CD4-positive, alpha-beta T cell treated with Interleukin-6 for 4 hours (primary cell): ENCODE measurements at places on chromosomes 12 and 14.

GRCh38 chr12:68538726-68539614, 71.7 kb upstream of the RAP1B start:
- peak; percentile 65 for DNase-seq

- no peak for DNase-seq
Observed at GRCh38 chr12:22275843-22276242, 58.7 kb downstream of the ST8SIA1 start.

DNA sequence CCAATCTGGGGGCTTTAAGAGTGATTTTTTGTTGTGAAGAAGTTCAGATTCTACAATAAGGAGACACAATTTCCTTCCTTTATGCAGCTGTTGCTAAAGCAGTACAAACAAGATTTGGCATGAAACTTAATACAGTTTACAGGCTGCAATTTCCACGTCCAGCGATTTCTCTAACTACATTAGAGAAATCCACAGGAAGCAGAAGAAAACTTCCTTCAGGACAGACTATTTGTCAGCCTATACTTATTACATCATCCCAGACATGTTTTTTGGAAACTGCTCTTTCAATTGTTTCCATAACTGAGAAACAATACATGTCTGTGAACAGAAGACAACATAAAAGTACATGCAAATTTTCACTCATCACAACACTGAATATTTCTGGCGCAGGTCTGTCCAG, 204.3 kb downstream of the TTC7B start:
- no peak for DNase-seq

DNA sequence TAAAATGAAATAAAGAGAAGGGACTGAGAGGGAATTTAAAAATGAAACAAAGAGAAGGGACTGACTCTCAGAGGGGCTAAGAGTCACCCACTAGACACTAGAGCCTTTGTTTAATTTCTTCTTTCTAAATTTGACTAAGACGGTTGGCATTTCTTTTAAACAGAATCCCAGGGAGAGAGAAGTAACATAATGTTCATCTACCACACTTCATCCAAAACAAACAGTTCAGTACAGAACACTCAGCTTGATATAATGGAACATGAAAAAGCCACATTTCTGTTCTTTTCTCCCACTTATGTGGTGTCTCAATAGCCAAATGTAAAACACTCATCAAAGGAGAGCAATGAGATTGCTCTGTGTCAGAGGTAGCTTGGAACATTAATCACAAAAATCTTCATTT, 10.1 kb upstream of the NT5DC3 start:
- no peak for DNase-seq

GRCh38 chr14:89856871-89857345, 97.6 kb downstream of the EFCAB11 start:
- no peak for DNase-seq

DNA sequence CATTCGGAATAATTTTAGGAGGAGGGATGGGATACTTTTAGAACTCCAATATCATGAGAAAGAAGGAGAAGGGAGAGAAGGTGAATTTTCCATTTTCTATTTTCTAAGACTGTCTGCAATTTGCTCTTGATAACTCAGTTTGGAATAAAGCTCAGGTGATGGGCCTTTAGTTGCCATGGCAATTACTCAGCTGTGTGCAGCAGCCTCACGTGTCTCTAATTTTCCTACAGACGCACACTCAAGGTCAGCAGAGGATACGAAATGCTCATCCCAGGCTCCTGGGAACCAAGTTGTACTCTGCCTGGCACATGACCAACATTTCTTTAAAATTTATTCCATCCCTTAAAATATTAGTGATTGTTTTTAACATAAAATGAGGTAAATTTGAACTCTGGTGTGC, 76.7 kb downstream of the TTC8 start:
- DNase-seq = no peak

DNA sequence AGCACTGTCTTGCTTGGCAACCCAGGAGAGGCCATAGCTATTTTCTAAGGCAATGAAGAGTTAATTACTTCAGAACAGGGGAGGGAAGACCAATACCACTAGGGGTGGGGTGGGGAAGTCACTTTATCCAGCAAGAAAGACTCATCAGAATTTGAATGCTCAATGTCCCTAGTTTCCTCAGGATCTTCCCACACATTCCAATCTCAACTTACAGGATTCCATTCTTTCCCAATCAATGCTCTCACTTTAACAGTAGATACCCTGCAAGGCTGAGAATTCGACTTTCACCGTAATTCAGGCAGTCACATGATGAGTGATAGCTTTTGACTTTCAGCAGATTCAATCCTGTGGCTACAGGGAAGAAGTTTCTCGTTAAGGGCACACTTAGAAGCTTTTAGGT, 526.6 kb upstream of the SEL1L start:
- no peak for DNase-seq

- DNase-seq = peak; percentile 71
Observed at GRCh38 chr12:104457746-104458693, 1.3 kb downstream of the CHST11 start.

DNA sequence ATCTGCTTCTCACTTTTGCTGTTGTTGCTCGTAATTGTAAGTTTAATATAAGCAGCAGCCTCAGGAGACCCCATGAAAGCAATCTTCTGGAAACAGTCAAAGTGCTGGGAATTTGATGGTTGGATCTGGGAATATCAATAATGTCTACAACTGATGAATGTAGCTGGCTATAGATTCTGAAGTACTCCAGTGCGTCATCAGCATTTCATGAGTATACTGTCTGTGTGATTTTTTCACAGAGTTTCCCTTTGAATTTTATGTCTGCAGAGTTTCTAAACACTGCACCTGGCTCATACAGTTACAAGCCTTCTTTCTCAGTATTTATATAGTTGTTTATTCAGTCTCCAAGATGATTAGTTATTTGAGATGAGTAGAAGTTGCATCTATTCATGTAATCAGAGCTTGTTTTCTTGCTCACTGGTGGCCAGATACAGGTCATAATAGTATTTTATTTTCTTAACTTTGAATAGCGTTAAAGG, 222.3 kb downstream of the RAD51B start:
- no peak for DNase-seq

DNA sequence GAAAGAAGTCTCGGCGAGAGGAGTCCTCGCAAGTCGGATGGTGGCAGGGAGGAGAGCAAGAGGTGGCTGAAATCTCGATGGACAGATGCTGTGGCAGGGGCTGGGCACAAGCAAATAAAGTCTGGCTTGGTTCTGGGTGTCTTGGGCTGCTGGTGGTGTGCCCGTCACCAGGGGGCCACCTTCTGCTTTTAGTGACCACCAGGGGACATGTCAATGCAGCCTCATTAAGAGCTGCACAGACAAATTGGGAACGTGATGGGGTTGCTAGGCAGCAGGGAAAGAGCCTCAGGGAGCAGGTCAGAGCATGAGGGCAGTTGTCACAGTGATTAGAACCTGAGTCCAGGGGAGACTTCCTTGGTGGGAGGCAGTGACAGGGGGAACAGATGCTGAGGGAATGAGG, 44.0 kb downstream of the LRRC74A start:
- no peak for DNase-seq

DNA sequence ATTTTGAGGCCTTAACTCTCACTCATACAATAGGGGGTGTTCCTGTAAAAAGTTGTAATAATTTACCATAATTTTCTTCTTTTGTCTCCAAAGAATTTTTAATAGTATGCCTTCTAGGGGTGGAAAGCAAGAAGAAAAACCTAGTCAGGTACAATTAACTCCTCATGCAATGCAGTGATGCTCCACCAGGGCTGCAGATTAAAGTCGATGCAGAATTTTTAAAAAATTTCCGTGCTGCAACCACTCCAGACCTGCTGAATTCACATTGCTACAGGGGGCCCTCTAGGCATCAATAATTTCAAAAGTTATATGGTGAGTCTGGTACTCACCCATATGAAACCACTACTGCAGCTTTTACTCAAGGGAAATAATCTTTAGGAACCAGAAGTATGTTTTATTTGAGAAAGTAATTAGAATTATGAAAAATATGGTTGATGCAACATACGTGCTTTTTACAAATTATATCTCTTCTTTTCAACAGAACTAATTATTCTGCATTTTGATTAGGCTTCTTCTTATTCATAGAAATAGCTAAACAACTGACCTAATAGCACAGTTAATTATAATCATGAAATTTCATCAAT, 353.2 kb downstream of the BCAT1 start:
- no peak for DNase-seq

DNA sequence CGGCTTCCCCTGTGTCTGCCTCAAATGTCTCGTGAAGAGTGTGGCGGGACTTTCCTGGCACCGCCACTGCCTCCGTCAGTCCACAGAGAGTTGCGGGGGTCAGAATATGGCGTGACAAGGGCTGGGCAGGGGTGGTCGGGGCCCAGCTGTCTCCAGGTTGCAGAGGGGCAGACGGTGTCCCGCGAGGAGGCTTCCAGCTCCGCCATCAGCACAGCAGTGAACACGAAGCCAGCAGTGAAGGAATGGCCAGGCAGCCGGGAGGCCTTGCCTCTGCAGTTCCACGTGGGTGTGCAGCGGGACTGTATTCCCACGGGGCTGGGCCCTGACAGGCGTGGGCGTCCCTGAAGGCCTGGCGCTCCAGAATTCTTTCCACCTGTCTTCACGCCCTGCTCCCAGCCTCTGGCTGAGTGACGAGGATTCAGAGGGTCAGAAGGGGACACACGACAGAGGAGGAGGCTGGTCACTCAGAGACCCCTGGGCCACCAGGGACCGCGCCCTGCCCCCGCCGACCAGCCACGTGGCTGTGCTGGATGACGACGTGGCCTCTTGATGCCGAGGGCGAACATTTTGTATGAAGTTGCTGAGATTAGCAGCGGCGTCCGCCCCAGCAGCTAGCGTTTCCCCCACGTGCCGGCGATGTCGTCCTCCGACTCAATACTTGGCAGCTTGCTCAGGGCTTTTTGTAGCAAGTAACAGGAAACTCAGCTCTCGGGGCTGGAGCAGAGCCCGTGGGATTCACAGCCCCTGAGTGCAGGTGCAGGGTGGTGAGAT, 25.0 kb upstream of the GALNT9 start:
- DNase-seq = no peak

DNA sequence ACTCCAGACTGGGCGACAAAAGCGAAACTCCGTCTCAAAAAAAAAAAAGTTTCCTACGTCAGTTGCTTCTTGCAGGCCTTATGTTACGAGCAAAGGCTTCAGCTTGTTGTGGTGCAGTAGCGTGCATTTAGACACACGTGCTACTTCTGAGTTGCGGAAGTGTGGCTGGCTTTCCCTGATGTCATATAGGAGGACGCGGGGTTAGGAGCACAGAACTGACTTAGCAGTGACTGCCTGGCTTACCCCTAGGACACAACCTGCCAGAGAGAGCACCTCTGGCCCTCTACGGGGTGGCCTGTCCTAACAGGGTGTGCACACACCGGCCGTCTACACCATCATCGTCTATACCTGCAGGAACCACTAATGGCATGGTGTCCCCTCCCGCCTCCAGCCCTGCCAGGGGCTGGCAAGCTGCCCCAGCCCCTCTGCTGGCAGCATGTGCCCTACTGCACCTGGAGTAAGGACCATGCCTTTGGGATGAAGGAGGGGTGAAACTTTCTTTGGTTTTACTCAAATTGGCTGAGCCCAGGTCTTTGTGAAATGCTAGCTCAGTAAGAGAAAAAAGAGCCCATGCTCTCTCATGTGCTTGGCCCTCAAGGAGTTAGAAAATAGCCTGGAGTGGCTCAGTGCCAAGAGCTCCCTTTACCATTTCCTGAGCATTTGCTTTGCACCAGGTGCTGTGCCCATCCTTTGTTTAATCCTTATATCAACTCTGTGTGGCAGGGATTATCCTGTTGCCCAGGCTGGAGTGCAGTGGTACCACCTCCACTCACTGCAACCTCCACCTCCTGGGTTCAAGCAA, 1.7 kb upstream of the GPR68 start:
- DNase-seq = peak; percentile 85

- DNase-seq = no peak
Observed at GRCh38 chr12:42099433-42099832, 45.2 kb downstream of the GXYLT1 start.

- no peak for DNase-seq
Observed at GRCh38 chr14:100296106-100296651, 10.1 kb downstream of the SLC25A29 start.

DNA sequence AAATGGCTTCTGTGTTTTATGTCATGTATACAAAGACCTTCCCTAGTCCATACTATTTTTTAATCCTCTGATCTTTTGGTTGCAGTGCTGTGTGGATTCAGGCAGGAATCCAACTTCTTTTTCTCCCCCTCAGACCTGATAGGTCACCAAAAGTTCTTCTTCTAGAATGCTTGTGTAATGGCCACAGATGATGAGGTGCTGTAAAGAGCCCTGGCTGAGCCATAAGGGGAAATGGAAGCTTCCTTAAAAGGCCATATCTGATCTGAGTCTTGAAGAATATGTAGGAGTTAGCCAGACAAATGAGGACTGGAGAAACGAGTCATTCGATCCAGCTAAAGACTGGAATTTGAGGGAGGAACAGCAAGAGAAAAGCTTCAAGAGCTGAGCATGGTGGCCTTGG, 353.9 kb downstream of the PCNX1 start:
- DNase-seq = no peak

- DNase-seq = no peak
Observed at GRCh38 chr12:108589840-108590229, 8.0 kb downstream of the TMEM119 start.

GRCh38 chr14:63328787-63329737, 10.3 kb upstream of the GPHB5 start:
- no peak for DNase-seq
